HS-27A (cell line): ENCODE measurements at places on chromosomes 16 and 17.

DNA sequence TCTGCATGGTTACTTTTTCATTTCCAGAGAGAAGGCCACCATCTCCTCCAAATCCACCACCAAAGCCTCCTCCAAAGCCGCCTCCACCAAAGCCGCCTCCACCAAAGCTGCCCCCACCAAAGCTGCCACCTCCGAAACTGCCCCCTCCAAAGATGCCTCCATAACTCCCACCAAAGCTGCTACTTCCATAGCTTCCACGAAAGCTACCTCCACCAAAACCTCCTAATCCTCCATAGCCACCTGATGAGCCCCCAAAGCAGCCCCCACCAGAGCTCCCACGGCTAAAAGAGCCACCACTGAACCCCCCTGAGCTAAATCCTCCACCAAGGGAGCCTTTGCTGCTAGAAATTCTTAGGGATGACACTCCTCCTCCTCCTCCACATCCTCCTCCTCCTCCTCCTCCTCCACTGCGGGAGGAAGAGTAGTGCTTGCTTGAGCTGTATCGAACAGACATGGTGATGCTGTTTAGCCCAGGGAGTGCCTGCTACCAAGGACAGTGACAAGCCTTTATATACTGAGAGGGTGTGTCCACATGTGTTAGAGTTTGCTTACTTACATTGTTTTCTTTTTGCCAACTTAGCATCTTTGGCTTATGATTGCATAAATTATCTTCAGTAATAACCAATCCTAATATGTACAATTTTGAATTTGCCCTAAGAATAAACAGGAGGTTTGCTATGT is at the start of gene KRT10:
TSS of gene KRT10 (minus strand) at position 483 of the 681 bp plus-strand sequence. CDS start at position 454, 29 bp downstream.
- no peak for DNase-seq

DNA sequence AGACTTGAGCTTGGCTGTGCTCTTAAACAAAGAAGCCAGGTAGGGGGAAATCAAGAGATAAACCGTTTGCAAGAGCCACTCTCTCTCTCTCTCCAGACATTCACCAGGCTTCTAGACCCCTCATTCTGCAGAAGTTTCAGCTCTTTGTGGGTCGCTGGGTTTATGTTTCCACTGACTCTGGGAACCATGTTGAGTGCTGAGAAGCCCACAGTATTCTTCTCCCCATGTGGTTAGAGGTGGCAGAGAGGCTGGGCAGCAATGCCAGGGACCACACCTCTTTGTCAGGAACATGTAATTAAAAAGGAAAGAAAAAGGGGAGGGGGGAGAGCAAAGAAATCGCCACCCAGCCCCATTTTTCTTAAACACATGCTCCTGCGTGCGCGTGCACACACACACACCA is 154.8 kb upstream of the SOX9 start:
- no peak for DNase-seq

- DNase-seq, result no peak
These were observed 43.4 kb downstream of the ZNF276 start for GRCh38 chr16:89764711-89765201.

GRCh38 chr17:49548051-49548505 is 27.6 kb upstream of the NXPH3 start:
- no peak for DNase-seq

DNA sequence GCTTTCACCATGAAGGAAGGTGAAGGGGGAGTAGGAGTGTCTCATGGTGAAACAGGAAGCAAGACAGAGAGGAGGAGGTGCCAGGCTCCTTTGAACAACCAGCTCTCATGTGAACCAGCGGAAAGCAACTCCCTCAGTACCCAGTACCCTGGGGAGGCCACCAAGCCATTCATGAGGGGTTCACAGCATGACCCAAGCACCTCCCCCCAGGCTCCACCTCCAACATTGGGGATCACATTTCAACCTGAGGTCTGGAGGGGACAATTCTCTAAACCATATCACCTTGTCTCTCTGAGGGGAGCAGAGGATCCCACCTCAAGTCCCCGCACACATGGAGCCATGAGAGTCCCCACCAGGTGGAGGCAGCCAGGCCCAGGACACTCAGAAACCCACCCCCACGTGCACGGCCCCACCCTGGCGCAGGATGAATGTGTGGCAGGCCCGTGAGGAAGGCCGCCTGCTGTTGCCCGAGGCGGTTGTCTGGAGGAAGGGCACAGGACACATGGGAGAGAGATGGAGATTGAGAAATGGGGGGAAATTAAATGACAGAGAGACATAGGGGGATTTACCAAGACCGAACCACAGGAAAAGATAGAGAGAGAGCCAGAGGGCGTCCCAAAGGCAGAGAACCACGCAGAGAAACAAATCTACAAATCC is 85.9 kb downstream of the TMEM132E start:
- no peak for DNase-seq

- no peak for DNase-seq
These were observed 43.6 kb downstream of the SOCS3 start for GRCh38 chr17:78316115-78316866.

- no peak for DNase-seq
These were observed 456.2 kb upstream of the SALL1 start for GRCh38 chr16:51607201-51607651.

GRCh38 chr16:86424398-86424797 is 85.9 kb upstream of the FOXF1 start:
- DNase-seq, result no peak

GRCh38 chr17:20266806-20267458 is 200.4 kb downstream of the LGALS9B start:
- peak; percentile 79 for DNase-seq

GRCh38 chr17:38693700-38694329 is 11.3 kb upstream of the MLLT6 start:
- DNase-seq, result no peak

DNA sequence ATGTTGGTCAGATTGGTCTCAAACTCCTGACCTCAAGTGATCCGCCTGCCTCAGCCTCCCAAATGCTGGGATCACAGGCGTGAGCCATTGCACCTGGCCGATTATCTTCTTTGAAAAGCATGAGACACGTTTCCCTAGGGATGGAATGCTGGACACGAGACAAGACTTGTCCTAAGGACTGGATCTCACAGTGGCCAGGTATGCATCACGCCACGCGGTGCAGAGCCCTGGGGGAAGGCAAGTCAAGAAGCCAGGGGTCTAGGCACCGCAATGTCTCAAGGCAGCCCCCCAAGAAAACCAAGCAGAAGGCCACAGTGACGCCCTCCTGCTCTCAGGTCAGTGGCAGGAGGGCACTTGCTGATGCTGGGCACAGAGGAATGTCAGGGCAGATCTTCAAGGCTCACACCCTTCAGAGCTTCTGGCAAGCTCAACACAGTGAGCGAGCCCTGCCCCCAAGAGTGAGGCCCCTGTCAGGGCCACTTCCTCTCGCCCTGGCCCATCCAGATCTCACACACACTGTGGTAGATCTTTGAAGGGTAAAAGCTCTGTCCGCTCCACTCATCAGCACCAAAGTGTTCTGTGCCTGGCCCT is 134.7 kb downstream of the ZNF778 start:
- no peak for DNase-seq

GRCh38 chr16:24966031-24966430 is 49.1 kb downstream of the ARHGAP17 start:
- no peak for DNase-seq

DNA sequence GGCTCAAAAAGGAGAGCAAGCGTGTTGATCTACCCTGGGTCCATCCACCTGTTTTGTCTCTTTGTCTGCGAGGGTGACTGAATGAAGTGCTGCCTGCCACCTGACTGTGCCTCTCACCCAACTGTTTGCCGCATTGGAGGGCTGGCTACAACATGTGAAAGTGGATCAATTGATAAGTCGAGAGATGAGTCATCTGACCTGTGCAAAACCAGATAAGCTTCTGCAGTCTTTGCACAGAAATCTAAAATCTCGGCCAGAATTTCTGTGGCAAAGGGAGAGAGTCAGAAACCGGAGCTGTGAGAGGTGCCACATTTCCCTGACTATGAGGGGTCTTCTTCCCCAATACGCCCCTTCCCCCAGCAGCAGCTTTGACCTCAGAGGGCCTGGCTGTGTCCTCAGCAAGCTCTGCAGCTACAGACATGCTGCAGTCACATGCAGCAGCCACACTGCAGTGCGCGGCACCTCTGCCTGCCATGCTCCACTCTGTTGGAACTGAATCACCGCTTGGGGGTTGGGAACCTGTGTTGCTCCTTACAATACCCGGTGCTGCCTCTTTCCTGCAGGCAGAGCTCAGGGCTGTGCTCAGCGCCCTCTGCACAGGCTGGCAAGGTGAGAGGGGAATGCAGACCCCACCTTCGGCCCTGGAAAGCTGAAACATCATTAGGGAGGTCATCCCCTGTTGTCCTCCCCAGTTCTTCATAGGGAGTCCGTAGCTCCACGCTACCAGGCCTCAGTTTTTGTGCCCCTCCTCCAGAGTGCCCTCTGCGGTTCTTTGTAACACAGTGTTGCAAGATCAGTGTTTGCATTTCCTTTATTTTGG is 16.2 kb upstream of the HAS3 start:
- DNase-seq, result no peak
